ENCODE measurements at places on chromosomes 16 and 17. TPM values are rescaled to one million over a fixed set of nuclear protein-coding genes. Genes with fewer than 3 reads are reported as not detected.

DNA sequence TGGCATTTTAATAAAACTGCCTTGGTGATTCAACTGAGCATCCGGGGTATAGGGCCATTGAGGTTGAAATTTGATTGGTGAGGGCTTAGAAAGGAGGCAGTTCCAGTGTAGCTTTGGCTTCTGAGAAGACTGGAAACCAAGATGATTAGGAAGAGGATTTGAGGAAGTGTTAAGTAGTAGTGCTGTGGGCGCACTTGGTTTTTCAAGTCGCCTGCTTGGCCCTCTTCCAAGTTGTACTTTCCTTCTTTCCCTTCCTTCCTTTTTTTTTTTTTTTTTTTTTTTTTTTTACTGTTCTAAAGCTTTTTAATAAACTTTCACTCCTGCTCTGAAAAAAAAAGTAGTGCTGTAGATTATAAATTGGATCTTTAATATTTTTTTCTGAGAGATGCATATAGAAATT is 320.5 kb downstream of the UTP18 start:
- H3K27me3 ChIP-seq: no peaks in the 10 kb centered on the region
- H3K36me3 ChIP-seq: no peaks in the 10 kb centered on the region
- no peak overlapping the region for H3K4me3 ChIP-seq

DNA sequence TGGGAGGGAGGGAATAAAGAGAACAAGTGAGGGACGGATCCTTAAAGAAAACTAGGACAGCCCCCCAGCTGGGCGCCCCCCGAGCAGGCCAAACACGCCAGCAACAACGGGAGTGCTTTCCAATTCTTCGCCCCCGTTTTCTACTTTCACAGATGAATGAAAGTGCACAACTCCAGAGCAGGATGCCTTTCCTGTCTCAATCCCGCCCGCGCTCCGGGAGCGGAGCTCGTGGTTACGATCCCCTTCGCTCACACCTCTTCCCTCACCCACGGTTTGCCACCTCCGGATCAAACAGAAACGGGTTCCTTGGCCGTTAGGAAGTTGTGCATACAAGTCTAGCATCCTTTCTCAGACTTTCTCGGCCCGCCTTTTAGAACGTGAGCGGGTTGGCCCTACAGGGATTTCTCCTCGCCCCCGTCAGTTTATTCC is 680 bp downstream of the SKA2 start:
- no peaks in the 10 kb centered on the region for H3K36me3 ChIP-seq
- peak overlapping the region; percentile 82 for H3K4me3 ChIP-seq
- peak overlapping the region; percentile 86 for H3K27ac ChIP-seq

DNA sequence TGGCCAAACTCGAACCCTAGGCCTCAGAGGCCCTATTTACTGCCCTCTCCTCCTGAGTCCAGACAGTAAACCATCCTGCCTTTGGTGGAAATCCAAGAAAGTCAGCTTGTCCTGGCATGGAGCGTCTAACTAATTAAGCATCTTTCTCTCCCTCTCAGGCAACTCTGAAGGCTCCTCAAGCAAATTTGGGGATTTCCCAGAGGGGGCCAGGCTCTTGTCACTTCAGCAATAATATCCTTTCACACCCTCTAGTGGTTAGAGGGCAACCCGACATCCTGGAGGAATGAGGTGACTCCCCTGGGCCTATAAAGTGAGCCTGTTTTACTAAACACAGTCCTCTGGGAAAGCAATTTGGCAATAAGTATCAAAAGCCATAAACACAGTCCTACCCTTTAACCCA is 60.4 kb downstream of the NOG start:
- H3K27ac ChIP-seq: no peak overlapping the region
- no peak for DNase-seq
- no peak overlapping the region for H3K4me3 ChIP-seq
- H3K4me1 ChIP-seq: no peaks in the 10 kb centered on the region
- H3K36me3 ChIP-seq: no peaks in the 10 kb centered on the region

DNA sequence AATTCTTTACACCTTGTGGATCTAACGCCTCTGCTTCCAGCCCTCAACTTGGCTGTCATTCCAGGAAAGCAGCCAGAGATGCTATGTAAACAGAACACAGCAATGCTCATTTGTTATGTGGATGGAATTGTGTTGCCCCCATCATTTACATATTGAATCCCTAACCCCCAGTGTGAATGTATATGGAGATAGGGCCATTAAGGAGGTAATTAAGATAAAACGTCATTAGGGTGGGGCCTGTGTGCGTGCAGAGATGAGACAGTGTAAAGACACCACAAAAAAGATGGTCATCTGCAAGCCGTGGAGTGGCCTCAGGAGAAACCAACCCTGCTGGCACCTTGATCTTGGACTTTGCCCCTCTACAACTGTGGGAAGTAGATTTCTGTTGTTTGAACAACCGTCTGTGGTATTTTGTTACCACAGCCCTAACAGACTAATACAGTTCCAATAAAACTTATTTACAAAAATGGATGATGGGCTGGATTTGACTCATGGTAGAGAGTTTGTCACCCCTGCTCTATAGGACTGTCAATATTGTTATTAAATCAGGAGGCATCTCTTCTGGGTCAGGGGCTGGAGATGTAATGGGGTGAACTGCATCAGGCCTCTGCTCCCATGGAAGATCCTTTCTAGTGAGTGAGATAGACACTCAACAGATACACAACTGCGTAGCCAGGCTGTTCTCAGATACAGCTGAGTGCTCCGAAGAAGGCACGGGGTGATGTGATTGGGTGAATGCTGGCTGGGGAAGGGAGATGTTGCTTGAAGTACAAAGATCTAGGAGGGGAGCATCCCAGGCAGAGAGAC is 339.0 kb downstream of the SNX29 start:
- H3K27me3 ChIP-seq: no peaks in the 10 kb centered on the region
- no peaks in the 10 kb centered on the region for H3K4me1 ChIP-seq
- no peaks in the 10 kb centered on the region for H3K36me3 ChIP-seq
- H3K27ac ChIP-seq: no peak overlapping the region
- DNase-seq: no peak
- H3K4me3 ChIP-seq: no peak overlapping the region

GRCh38 chr16:80509872-80510271 is 30.9 kb upstream of the DYNLRB2 start:
- no peak overlapping the region for H3K4me3 ChIP-seq
- H3K4me1 ChIP-seq: no peaks in the 10 kb centered on the region
- DNase-seq: no peak
- H3K36me3 ChIP-seq: no peaks in the 10 kb centered on the region
- no peak overlapping the region for H3K27ac ChIP-seq
- H3K27me3 ChIP-seq: no peaks in the 10 kb centered on the region

DNA sequence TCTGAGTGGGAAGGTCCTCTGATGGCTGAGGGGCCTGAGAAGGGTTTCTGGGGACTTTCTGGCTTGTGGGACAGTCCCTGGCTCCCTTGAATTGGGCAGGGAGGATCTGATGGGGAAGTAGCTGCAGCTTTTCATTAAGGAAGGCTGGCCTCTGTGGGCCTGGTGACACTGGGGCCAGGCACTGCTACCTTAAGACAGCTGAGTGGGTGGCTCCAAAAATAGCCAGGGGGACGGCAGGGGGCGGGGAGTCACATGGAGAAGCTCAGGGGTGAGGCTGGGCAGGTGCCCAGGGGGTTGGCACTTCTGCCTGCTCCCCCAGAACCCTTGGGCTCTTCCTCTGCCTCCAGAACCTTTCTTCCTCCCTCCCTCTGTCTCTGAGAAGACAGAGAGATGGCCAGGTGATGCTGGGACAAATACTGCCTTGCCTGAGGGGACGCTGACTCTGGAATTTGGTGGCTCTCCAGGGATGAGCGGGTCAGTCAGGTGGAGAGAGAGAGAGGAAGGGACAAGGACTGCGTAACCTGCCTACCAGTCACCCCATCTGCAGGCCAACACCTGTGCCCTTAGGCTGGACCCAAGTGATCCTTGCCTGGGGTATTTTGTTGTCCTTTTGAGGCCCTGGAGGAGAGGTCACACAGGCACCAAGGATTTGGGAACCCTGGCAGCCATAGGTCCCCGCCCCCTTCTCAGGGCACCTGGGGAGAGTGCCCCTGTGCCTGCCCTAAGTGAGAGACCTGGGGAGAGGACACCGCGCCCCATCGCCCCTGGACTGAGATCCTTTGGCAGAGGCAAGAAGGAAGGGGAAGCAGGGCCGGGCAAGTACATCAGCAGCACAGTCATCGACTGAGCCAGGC is 1.7 kb upstream of the SGCA start:
- H3K36me3 ChIP-seq: no peaks in the 10 kb centered on the region
- peaks cover 27% of the 10 kb centered on the region for H3K4me1 ChIP-seq
- H3K27me3 ChIP-seq: no peaks in the 10 kb centered on the region
- H3K27ac ChIP-seq: no peak overlapping the region
- no peak for DNase-seq

- no peak for DNase-seq
- peak overlapping the region; percentile 58 for H3K4me3 ChIP-seq
- H3K36me3 ChIP-seq: peaks cover 9% of the 10 kb centered on the region
Observed at GRCh38 chr17:81992306-81993102, 15.1 kb downstream of the ASPSCR1 start.

DNA sequence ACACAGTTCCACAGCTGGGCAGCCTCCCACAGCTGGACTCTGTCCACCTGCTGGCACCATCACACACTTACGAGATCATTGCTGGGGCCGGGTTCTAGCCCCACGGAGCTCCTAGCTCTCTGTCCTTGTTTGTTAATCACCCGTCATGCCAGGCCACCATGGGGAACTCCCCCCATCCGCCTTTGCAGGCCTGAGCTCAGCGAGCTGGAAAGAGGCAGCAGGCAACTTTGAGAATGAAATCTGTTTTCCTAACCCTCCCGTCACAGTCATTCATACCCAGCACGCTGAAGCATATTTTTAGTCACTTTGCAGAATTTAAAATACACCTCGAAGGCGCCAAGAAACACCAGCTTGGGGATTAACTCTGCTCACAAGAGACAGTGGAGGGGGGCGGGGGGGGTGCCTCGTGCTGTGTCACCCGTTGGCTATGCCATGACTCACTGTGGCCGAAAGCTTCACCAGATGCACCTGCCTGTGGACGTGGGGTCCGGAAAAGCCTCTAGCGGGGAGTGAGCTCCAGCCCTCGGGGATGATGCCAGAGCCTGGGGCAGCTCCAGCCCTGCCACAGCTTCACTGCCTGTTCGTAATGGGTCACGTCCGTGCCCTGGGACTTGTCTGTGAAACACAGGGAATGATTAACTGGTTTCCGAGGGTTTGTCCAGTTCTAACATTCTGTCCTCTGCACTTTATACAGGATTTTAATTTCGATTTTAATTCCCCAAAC is 1.4 kb upstream of the SPNS2 start:
- peak; percentile 47 for DNase-seq
- no peaks in the 10 kb centered on the region for H3K36me3 ChIP-seq

GRCh38 chr17:2101448-2102257 is 46.8 kb downstream of the HIC1 start:
- no peak for DNase-seq
- no peak overlapping the region for H3K4me3 ChIP-seq
- peaks cover 16% of the 10 kb centered on the region for H3K4me1 ChIP-seq

DNA sequence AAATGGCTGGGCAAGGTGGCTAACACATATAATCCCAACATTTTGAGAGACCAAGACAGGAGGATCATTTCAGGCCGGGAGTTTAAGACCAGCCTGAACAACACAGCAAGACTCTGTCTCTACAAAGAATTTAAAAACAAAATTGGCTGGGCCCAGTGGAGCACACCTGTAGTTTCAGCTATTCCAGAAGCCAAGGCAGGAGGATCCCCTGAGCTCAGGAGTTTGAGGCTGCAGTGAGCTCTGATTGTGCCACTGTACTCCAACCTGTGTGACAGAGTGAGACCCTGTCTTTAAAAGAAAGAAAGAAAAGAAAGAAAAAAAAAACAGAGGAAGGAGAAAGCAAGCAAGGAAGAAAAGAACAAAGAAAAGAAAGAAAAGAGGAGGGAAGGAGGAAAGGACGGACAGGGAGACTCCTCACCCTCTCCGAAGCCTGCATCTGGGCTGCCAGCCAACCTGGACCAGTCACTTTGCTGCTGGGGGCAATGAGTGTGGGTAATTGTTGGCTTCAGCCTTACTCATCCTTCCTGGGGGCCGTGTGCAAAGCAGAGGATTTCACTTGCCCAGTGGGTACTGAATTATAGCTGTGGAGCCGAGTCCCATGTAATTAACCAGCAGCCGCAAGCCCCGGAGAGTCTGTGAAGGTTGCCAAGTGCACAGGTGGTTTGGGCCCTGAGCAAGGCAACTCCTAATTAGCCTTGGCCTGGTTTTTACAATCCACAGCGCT is 6.7 kb upstream of the MT4 start:
- H3K27ac ChIP-seq: no peak overlapping the region
- DNase-seq: no peak
- no peak overlapping the region for H3K4me3 ChIP-seq
- no peaks in the 10 kb centered on the region for H3K27me3 ChIP-seq
- H3K4me1 ChIP-seq: no peaks in the 10 kb centered on the region

- no peaks in the 10 kb centered on the region for H3K36me3 ChIP-seq
- H3K4me3 ChIP-seq: no peak overlapping the region
- no peaks in the 10 kb centered on the region for H3K4me1 ChIP-seq
- H3K27me3 ChIP-seq: no peaks in the 10 kb centered on the region
- no peak overlapping the region for H3K27ac ChIP-seq
Observed at GRCh38 chr16:69522041-69522578, 43.7 kb upstream of the NFAT5 start.

GRCh38 chr16:64253525-64253924 is 868.3 kb downstream of the CDH11 start:
- no peaks in the 10 kb centered on the region for H3K4me1 ChIP-seq
- no peak for DNase-seq
- H3K36me3 ChIP-seq: no peaks in the 10 kb centered on the region

GRCh38 chr17:5846001-5846400 is 224.2 kb upstream of the WSCD1 start:
- H3K36me3 ChIP-seq: no peaks in the 10 kb centered on the region
- no peaks in the 10 kb centered on the region for H3K4me1 ChIP-seq
- no peak overlapping the region for H3K4me3 ChIP-seq
- DNase-seq: no peak
- no peak overlapping the region for H3K27ac ChIP-seq

DNA sequence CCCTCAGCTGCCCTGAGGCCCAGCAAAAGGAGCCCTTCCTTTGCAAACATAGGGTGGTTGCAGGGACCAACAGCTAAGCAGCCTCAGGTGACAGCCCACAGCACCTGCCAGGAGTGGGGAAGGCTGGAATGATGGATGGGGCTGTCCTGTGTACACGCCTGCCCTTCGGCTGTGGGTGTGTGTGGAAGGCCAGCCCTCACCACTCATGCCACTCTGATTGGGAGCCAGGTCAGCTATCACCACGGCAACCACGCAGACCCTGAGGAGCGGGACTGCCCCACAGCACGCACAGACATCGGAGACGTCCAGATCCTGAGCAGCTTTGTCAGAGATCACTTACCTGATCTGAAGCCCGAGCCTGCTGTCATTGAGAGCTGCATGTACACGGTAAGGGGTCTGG is 11.9 kb downstream of the PIPOX start:
- H3K4me3 ChIP-seq: no peak overlapping the region
- H3K27ac ChIP-seq: no peak overlapping the region
- H3K36me3 ChIP-seq: no peaks in the 10 kb centered on the region
- no peak for DNase-seq

- H3K27ac ChIP-seq: no peak overlapping the region
- no peaks in the 10 kb centered on the region for H3K27me3 ChIP-seq
- H3K4me1 ChIP-seq: no peaks in the 10 kb centered on the region
Observed at GRCh38 chr17:28188841-28189263, 130.1 kb upstream of the TMEM97 start.

Gene CCDC144A
- 6.5 TPM for total RNA-seq

Gene TPPP3
- 12.6 TPM for total RNA-seq

Gene SLC13A2
- total RNA-seq: not detected

Gene HS3ST3A1
- total RNA-seq: 5.4 TPM

Gene PPP1R27
- total RNA-seq: not detected

Gene SULT1A3
- 15.6 TPM for total RNA-seq

Gene CAPNS2
- total RNA-seq: 0.41 TPM

Gene PNMT
- total RNA-seq: 3.1 TPM

Gene ZNF200
- 11.1 TPM for total RNA-seq

Gene CSH1
- not detected for total RNA-seq
